ENCODE measurements at places on chromosomes 7 and 10. TPM values are rescaled to one million over a fixed set of nuclear protein-coding genes. Genes with fewer than 3 reads are reported as not detected.

SUN3 gene
- total RNA-seq = not detected

NPY4R gene
- 47.6 TPM for total RNA-seq

STYXL1 gene
- total RNA-seq = 39.6 TPM

NXPH1 gene
- not detected for total RNA-seq

BCCIP gene
- total RNA-seq = 116 TPM

STAG3 gene
- 0.22 TPM for total RNA-seq

ACTL6B gene
- not detected for total RNA-seq

FGF8 gene
- total RNA-seq = 0.09 TPM

EZH2 gene
- total RNA-seq = 22.8 TPM

APBB1IP gene
- 11.1 TPM for total RNA-seq

FAM204A gene
- 84.1 TPM for total RNA-seq

ECHDC3 gene
- total RNA-seq = 10.1 TPM

PALD1 gene
- total RNA-seq = 6.5 TPM

PPA1 gene
- total RNA-seq = 197 TPM

AKR1C3 gene
- 1,248 TPM for total RNA-seq

RGR gene
- total RNA-seq = not detected

FGFR2 gene
- total RNA-seq = 0.22 TPM

MEST gene
- total RNA-seq = 42.3 TPM

SDK1 gene
- total RNA-seq = 0.59 TPM

CNTNAP2 gene
- total RNA-seq = 0.03 TPM

FRG2B gene
- total RNA-seq = not detected

NUPR2 gene
- total RNA-seq = not detected

MACROH2A2 gene
- total RNA-seq = 24.2 TPM

MMP21 gene
- not detected for total RNA-seq

AGAP9 gene
- total RNA-seq = 9.3 TPM

MYH16 gene
- total RNA-seq = 0.87 TPM
